ENCODE measurements at places on chromosomes 16 and 17.
A peak's percentile ranks its signal among the peaks of the same experiment; 100 is the strongest.

DNA sequence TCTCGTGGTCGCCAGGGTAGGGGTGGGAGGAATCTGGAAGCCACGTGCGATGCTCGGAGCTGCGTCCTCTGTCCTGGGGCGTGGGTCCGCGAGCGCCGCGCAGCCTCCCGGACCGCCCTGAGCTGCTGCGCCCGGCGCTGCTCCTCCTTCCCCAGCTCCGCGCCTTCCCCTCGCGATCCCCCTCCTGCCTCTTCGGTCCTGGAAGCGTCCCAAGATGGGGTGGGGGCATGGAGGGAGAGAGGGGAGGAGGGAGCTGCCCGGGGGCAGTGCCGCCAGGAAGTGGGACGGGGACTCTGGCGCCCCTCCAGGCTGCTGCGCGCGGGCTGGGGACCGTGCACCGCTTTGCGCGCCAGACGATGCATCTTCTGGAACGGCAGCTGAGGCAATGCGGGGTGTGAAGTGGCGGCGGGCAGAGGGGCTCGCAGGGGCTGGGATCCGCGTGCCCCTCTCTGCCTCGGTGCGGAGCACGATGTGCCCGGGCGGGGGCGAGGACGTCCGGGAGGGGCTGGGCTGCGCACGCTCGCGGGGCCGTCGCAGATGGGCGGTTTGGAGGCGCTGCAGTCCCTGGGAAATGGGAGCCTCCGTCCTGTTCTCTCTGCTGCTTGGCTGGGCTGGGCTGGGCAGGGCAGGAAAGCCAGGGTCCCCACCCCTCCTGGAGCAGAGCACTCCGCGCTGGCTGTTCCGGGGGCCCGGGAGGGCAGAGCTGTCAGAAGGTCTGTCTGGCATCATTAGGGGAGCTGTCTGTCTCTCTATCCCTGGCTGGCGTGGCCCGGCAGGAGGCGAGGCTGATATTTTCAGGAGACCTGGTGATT is 388.0 kb downstream of the SEC14L1 start:
- DNase-seq, result peak; percentile 24

DNA sequence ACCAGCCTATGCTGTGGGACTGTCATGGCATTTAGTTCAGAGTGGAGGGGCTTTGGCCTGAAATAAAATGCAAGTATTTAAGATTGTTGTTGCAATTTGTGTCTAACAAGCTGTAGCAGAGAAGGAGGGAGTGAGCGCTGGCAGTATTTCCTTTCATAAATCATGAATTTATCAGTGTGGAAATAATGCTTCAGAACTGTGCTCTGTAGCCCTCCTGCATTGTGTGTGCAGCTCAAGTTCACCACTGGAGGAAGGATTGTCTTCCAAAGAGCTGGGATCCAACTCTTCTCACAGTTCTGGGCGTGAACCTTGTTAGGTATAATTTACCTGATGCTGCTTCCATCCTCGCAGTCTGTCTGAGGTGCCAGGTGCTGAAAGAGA is 15.1 kb downstream of the SNX11 start:
- DNase-seq, result no peak

- no peak for DNase-seq
These were observed 144.5 kb downstream of the RPTOR start for GRCh38 chr17:80689129-80689619.

DNA sequence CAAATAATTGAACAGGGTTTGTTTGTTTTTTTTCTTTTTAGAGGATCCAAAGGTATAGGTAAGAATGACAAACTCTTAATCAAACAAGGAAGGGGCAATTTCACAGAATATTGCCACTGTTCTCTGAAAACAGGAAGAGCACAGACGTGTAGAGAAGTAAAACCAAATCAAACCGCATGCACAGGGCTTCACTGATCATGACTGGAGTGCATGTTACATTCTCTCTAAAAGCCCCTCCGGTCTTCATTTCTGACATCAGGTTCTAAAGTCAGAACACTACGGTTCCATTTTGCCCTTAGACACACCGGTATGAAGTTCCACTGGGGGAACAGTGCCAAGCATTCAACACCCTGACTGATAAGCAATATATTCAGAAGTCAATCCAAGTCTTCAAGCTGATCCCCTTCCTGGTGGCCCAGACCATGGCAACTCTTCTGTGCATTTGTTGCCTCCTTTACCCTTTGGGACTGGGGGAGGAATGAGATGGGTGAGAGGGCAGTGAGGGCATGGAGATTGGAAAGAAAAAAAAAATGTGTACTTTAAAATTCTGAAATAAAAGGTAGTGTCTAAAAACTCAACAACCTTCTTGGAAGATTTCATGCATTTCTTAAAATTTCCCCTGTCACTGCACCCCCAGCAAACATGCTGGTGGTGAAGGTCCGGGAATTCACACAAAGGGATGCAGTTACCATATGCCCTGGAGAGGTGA is 1.4 kb downstream of the MMD start:
- DNase-seq, result peak; percentile 13

GRCh38 chr16:3149193-3149530 is 14.3 kb downstream of the ZNF213 start:
- DNase-seq, result no peak

- no peak for DNase-seq
These were observed 10.1 kb upstream of the OSGIN1 start for GRCh38 chr16:83942815-83943515.

DNA sequence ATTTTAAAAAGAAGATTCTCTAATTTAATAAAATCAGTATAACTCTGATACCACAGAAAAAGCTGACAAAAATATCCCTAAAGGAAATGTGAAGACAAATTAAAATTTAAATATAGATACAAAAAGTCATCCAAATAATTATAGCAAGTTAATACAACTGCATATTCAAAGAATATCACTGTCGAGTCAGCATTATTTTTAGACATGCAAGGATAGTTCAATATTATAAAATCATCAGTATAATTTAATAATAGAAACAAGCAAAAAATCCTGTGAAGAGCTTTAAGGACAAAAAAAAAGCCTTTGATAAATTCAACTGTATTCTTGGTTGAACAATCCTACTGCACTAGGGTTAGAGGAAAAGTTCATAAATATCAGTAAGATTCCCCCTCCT is 21.0 kb upstream of the CDYL2 start:
- no peak for DNase-seq

DNA sequence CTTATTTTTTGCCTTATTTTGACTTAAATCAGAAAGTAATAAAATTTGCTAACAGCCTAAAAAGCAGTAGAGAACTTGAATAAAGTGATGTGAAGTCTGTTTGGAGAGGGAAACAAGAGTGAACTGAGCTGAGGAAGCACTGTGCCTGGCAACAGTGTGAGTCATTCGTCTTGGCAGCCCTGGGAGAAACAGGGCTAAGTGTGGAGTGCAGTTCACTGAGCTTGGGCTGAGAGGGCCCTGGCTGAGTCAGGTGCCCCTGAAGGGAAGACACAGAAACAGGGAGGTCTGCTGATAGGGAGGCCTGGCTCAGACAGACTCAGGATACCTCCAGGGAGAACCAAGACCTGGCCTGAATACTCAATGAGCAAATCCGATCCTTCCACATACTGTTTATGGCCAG is 132.1 kb downstream of the HS3ST4 start:
- DNase-seq, result no peak

GRCh38 chr17:6640536-6641246 is at the start of the genes KIAA0753 and TXNDC17:
Gene KIAA0753, minus strand, starts transcription at chr17:6640711. Its CDS starts 5,608 bp downstream, at chr17:6635103.
Gene TXNDC17, plus strand, starts transcription at chr17:6641060. Its CDS starts 23 bp downstream, at chr17:6641083.
- peak; percentile 92 for DNase-seq

- DNase-seq, result no peak
These were observed 67.6 kb downstream of the KPNA2 start for GRCh38 chr17:68103148-68103547.

DNA sequence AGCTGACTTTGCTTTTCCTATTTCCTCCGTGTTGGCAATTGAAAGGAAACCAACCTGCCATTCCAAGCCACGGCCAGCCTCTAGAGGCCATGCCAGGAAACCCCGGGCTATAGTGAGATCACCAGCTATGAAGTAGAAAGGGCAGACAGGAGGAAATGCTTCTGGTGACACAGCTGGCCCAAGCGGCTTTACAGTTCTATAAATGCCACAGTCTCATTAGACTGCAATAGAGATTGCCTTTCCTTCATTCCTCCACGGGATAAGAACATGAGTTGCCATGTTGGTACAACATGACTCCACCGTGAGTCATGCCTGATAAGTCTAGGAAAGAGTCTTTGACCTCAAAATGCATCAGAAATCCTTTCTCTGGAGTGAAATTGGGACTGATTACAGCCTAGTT is 384.9 kb downstream of the GRIN2A start:
- no peak for DNase-seq

GRCh38 chr16:49457196-49457595 is 83.6 kb downstream of the C16orf78 start:
- no peak for DNase-seq

GRCh38 chr16:79297805-79298204 is 302.7 kb downstream of the MAF start:
- no peak for DNase-seq

DNA sequence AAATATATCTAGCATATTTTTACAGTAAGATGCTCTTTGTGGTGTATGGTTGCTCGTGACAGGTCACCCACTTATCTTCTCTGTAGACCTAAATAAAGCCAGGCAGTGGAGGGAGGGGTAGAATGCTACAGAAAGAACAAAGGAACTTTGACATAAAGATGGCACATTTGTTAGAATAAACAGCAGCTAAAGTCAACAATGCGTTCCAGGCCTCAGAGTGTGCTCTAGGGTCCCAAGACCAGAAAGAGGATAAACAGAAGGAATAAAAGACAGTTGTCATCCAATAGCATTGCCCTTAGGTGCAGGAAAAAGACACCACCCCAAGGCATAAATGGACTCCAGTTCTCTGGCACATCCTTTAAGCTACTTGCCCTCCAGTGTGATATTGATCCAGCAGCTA is 523.0 kb upstream of the CDH11 start:
- DNase-seq, result no peak
